ENCODE measurements at places on chromosomes 6 and 20.

GRCh38 chr6:43969158-43969981 is 157.9 kb downstream of the MRPL14 start:
- no peak for DNase-seq

GRCh38 chr6:137698636-137699030 is 168.4 kb upstream of the TNFAIP3 start:
- no peak for DNase-seq

DNA sequence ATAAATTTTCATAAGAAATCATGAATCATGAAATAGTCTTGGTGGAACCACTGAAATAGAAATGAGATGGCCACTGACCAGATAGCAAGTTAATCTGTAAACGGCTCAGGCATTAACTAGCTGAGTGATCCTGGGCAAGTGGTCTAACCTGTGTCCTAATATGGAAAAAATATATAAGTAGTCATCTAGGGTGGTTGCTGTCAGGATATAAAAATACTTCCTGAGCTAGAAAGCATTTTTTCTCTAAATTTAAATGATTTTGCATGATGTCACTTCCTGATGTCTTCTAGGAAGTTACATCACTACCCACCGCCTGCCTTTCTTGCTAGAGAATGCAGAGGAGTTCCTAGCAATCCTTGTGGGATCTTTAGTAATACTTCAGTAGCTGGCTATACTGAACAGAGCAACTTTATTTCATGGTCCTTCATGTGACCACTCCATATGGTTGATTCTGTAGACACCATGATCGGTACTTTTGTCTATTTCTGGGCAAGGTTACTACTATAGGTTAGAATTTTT is 228.1 kb upstream of the CEP162 start:
- no peak for DNase-seq

GRCh38 chr20:43243672-43244269 is 54.1 kb upstream of the PTPRT start:
- DNase-seq, result no peak

- no peak for DNase-seq
Measured at GRCh38 chr6:33604941-33605854, 15.9 kb upstream of the ITPR3 start.

DNA sequence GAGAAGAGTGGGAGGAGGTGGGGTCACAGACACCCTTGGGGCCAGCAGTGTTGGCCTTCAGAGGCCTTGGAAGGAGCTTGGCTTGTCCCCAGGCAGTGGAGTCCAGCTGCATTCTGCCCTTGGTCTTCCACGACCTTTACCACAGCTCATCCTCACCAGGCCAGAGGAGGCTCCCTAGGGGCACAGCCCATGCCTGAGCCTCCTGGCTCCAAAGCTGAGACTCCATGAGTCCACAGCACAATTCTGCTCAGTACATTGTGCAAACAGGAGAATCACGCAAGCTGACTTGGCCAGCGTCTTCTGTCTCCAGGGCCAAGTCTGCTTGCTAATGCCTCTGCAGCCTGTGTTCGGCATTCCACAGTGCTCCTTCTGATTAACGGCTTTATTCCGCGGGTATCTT is 337.2 kb downstream of the SMOC2 start:
- DNase-seq, result no peak

DNA sequence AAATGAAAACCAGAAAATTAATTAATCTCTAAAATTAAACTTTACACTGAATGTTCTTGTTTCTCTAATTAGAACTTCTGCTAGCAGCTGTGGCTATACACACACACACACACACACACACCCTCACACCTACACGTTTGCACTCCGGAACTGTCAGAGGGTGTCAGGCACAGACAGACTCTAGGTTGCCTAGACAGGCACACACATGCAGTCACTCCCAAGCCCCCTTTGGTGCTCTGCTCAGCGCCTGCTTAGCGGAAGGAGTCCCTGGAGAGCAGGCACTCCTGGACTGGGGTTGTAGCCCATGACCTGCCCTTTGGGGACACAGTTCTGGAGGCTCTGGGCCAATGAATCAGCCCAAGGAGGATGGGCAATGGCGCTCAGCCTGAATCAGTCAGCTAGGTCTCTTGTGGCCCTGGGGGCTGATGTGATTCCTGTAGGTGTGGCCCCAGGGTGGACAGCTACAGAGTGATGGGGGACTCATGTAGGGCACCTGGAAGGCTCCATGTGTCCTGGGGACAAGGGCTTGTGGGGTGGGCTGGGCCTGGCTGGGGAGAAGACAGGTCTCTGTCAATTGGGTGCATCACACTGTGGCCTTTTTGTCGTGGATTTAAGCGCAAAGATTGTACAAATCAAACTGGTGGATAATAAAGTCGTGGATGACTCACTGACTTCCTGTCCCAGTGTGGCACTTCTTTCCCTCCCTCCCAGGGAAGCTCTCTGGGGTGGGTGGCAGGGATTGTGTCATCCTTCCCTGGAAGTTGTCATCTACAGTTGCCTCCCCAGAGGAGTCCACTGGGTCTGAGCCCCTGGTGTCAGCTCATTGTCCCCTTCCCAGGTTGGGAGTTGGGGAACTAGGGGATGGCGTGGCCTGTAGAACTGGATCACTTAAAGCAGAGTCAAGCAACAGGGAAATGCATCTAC is 8.8 kb downstream of the TMEM151B start:
- DNase-seq, result no peak

GRCh38 chr20:43658723-43659419 is 8.0 kb upstream of the MYBL2 start:
- DNase-seq, result no peak

- DNase-seq, result no peak
Measured at GRCh38 chr6:98816799-98817198, 17.6 kb upstream of the POU3F2 start.

GRCh38 chr6:36756786-36757185 is 59.2 kb downstream of the RAB44 start:
- DNase-seq, result no peak

DNA sequence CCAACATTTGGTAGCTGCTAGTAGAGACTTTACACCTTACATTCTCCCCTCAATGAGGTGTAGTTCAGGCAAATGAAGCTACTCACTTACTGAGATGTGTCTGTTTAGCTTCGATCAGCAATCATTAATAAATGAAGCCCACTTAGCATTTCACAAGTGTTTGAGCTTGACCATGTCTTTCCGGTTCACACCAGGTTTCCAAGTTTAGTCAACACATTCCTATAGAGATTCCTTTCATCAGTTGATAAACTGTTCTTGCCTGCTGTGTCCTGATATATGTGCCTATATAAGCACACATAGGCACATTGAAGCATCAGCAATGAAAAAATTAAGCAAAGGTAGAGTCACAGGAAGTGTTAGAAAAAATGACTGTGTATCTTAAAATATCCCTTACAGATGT is 150.0 kb downstream of the BTBD3 start:
- no peak for DNase-seq

Measured in NCI-H1417 treated with DMSO at 0.1 percent for 48 hours (cell line).